CD8-positive, alpha-beta memory T cell (primary cell): ENCODE measurements at places on chromosomes 2 and 18. TPM values are rescaled to one million over a fixed set of nuclear protein-coding genes. Genes with fewer than 3 reads are reported as not detected.

The CLEC4F gene
- not detected for total RNA-seq

The PER2 gene
- total RNA-seq: 14.2 TPM

The EIF4E2 gene
- total RNA-seq: 76.5 TPM

The ZBTB7C gene
- 0.13 TPM for total RNA-seq

DNA sequence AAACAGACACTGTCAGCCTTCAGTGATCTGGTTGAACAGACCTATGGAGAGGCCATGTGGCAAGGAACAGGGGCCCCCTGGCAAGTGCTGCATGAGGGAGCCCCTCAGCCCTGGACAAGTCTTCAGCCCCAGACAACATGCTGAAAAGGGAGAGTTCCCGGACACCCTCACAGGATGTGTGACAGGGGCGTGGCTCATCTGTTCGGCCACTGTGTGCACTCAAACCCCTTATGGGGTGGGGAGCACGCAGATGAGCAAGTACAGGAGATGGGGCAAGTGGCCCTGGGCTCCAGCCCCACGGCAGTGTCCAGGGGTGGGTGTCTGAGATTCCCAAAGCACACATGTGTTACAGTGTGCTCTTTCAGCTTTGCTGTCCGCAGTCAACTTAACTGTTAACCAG, 35.4 kb upstream of the MPPE1 start:
- H3K27me3 ChIP-seq: no peaks in the 10 kb centered on the region
- H3K4me1 ChIP-seq: peaks cover 9% of the 10 kb centered on the region
- no peaks in the 10 kb centered on the region for H3K36me3 ChIP-seq
- no peak overlapping the region for H3K27ac ChIP-seq
- H3K4me3 ChIP-seq: no peak overlapping the region
- DNase-seq: no peak

DNA sequence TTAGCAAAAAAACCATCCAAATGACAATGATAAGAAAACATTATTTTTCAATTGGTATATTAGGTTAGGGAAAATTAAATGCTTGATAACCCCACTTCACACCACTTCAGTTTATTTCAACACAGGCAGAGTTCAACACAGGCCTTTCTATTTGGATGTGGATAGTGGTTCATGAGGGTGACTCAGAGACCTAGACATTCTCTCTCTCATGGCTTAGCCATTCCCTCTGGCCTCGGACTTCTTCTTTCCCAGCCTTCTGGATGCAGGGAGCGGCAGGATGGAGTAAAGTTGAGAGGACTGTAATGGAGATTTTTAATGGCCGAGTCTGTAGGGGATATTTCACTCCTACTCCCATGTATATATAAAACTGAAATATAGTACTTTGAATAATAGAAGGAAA, 109.7 kb downstream of the CTNNA2 start:
- no peaks in the 10 kb centered on the region for H3K27me3 ChIP-seq
- H3K4me1 ChIP-seq: no peaks in the 10 kb centered on the region

GRCh38 chr2:1863861-1864260, 119.5 kb upstream of the PXDN start:
- no peak for DNase-seq
- no peaks in the 10 kb centered on the region for H3K36me3 ChIP-seq
- H3K27ac ChIP-seq: no peak overlapping the region
- H3K27me3 ChIP-seq: no peaks in the 10 kb centered on the region
- no peaks in the 10 kb centered on the region for H3K4me1 ChIP-seq
- no peak overlapping the region for H3K4me3 ChIP-seq

DNA sequence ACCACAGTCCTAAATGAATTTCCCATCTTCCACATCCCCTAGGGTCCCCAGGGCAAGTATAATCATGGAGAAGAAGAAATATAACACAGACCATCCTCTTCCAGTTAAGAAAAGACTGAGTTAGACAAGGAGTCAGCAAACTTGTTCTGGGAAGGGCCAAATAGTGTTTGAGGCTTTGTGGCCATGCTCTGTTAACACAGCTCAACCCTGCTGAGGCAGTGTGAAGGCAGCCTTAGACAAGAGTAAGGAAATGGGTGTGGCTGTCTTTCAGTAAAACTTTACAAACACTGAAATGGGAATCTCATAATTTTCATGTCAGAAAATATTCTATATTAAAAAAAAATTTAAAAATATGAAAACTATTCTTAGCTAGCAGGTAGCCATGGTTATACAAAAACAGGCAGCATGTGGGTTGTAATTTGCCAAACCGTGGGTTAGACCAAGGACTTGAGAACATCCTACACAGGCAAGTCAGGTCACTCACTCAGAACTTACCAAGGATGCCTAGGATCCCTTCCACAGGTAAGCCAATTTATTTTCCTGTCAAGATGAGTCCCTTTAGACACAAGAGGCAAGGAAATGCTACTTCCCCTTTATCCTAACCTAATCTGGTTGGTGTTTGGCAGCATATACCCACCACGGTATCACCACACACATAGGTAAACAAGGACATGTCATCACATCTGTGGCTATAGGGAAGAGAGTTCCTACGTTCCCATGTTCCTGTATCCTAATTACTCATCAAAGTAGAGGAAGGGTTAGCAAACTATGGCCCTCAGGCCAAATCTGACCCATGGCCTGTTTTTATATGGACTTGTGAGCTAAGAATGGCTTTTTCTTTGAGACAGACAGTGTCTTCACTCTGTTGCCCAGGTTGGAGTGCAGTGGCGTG, 31.9 kb downstream of the C2orf74 start:
- no peak overlapping the region for H3K27ac ChIP-seq
- H3K4me1 ChIP-seq: peaks cover 12% of the 10 kb centered on the region
- peaks cover 9% of the 10 kb centered on the region for H3K36me3 ChIP-seq
- H3K4me3 ChIP-seq: no peak overlapping the region

- no peaks in the 10 kb centered on the region for H3K27me3 ChIP-seq
- DNase-seq: no peak
- no peaks in the 10 kb centered on the region for H3K4me1 ChIP-seq
- H3K4me3 ChIP-seq: no peak overlapping the region
Measured at GRCh38 chr2:164705412-164706167, 84.3 kb upstream of the GRB14 start.

- no peak overlapping the region for H3K27ac ChIP-seq
- no peaks in the 10 kb centered on the region for H3K27me3 ChIP-seq
- H3K4me3 ChIP-seq: no peak overlapping the region
Measured at GRCh38 chr2:212330263-212330662, 208.3 kb downstream of the ERBB4 start.

DNA sequence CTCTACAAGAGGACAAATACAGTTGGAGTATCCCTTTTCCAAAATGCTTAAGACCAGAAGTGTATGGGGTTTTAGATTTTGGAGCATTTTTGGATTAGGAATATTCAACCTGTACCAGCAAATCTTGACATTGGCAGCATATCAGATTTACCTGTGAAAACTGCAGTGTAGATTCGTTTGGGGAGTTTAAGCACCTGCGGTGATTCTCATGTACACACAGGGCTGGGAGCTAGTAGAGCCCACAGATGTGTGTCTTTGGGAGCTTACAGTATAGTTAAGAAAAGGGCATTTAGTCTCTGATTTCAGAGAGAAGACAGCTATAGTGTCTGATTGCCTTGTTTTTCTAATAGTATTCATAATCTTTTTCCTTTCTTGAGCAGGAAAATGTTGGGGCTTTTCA, 30.1 kb downstream of the PTCD3 start:
- no peak for DNase-seq
- H3K27ac ChIP-seq: no peak overlapping the region
- H3K36me3 ChIP-seq: peaks cover 73% of the 10 kb centered on the region
- no peaks in the 10 kb centered on the region for H3K27me3 ChIP-seq

GRCh38 chr18:61435064-61435652, 101.9 kb downstream of the CDH20 start:
- H3K27me3 ChIP-seq: no peaks in the 10 kb centered on the region
- no peaks in the 10 kb centered on the region for H3K36me3 ChIP-seq
- H3K4me3 ChIP-seq: no peak overlapping the region

- no peaks in the 10 kb centered on the region for H3K27me3 ChIP-seq
- no peak overlapping the region for H3K4me3 ChIP-seq
- no peak overlapping the region for H3K27ac ChIP-seq
Measured at GRCh38 chr2:96618596-96619283, 19.4 kb downstream of the KANSL3 start.
